Left hindlimb (tissue), 1 donor: ENCODE measurements at places on chromosomes 3 and 15.

DNA sequence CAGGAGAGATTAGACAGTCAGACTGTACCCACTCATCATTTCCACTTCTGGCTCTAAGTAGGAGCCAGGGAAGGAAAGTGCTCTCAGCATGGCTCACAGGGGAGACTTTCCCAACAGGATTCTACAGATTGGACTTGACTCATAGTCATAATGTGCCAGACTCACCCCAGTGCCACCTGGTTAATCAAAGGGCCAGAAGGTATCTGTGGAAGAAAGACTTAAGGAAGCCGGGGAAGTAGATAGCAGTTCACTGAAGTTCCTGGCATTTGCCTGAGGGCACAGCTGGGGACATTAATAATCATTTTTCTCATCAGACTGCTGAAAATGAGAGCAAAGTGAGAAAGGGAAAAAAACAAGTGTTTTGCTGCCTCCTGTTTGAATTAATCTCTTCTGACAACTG, 717.5 kb downstream of the TUSC7 start:
- DNase-seq = no peak

- no peak for DNase-seq
Observed at GRCh38 chr3:182782149-182782548, 11.2 kb upstream of the ATP11B start.

GRCh38 chr15:35622641-35623340, 76.8 kb upstream of the DPH6 start:
- DNase-seq = no peak

DNA sequence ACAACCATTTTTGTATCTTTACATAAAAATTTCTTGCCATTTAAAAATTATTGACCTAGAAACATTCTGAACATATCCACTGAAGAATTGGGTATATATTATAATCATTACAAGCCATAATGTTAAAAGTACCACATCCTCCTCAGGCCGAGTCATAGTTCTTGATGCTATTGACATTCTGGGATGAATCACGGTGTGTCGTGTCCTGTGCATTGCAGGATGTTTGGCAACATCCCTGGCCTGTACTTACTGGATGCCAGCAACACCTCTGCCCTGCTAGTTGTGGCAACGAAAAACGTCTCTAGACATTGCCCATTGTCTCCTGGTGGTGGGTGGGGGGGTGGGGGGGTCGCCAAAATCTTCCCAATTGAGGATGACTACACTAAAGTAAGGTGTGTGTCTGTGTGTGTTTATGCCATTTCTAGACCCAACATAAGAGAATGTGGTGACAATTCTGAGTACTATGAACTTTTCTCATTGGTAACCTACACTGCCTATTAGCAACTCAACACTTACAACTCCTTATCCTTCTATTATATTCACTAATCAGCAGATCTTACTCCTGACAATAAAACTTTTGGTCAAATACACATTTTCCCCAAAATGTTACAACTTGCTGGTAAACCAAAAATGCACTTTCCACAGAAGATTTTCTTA, 471.6 kb downstream of the FOXP1 start:
- DNase-seq = no peak

GRCh38 chr3:177475356-177475665, 278.0 kb upstream of the TBL1XR1 start:
- DNase-seq = no peak

- no peak for DNase-seq
Observed at GRCh38 chr3:125433091-125433534, 58.0 kb upstream of the ZNF148 start.

DNA sequence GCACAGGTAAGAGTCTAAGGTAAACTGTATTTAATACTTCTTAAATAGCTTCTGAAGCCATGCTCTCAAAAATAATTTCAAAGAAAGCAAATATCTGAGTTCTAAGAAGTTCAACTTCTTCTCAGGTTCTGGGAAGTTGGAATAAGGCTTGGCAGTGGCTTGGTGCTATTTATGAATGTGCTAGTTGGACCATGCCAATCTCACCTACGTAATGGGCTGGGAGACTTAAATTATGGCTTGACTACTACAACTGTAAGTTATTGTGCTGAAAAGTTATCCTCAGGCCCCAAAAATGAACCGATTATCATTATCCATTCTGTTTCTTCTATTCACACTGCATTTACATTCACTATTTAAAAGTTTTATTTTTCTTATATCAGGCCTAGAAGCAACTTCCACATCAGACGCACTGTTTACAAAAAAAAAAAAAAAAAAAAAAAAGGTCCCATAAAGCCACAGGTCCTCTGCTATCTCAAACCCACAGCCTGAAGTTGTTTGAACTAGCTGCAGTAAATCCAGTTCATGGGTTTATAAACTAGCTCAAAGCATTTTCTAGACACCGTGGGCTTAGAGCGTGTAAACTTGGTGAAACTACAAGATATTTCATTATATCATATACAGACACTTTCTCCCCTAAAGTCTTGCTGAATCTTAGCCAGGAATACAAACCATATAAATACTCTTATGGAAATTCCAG, 3.4 kb downstream of the LRIG1 start:
- DNase-seq = no peak

- DNase-seq = no peak
Observed at GRCh38 chr3:160544844-160545503, 20.4 kb downstream of the KPNA4 start.

- DNase-seq = no peak
Observed at GRCh38 chr3:24704496-24704895, 209.8 kb upstream of the THRB start.

DNA sequence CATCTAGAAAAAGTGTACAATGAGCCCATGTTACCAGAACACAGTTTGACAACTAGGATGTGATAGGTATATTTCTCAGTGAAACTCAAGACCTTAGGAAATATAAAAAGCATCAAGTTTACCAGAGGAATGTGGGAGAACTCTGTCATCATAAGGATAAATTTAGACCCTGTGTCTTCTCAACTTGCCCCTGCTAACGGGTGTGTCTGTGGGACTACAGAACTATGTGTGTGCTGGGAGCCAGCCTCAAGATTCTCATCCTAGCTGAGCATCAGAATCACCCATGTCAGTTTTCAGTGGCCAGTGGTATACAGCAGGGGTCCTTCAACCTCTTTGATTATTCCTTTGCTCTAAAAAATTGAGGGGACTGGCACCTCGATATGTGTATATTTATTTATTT, 393.3 kb downstream of the PLCL2 start:
- DNase-seq = no peak

DNA sequence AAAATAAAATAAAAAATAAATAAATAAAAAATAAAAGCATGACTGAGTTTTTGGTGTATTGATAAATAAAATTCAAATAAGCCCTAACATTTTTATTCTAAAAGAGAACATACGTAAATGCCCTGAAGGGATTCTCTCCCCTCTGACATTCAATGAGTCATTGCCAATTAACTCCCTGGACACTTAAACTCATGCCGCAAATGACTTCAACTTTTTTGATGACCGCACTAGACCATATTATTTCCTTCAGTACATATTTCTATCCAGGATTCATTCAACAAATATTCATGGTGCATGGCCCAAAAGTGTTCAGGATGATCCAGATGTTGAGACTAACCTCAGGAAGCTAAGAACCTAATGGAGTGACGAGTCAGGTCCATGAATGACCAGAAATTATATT, 195.9 kb upstream of the LRRN1 start:
- no peak for DNase-seq

DNA sequence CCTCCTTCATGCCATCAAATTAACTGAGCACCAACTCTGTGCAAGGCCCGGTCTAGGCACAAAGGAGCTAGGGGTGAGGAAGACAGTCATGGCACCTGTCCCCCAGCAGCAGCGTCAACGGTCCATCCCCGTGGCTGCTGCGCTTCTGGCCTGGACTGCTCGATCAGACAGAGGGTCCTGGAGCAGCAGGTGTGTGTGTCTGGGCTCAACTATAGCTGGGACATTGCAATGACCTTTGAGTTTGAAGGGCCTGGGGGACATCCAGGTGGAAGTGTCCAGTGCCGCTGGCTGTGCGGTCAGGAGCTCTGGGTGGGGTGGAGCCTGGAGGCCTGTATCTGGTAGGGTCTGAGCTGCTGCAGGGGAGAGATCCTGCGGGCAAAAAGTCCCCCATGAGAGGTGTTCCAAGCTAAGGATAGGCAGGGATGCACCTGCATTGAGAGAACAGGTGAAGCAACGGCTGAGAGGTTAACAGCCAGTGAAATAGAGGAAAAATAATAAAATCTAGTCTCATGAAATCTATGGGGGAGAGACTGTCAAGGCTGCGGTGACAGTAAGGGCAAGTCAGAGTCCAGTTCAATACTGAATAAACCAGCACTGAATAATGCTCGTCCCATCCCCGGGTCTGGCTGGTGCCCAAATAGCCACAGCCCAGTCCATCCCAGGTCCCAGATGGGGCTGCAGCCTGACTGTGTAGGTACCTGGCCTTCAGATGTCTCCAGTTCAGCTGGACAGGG, 25.4 kb upstream of the SLC41A3 start:
- DNase-seq = no peak
